ENCODE measurements at places on chromosomes 12 and 14. TPM values are rescaled to one million over a fixed set of nuclear protein-coding genes. Genes with fewer than 3 reads are reported as not detected.

Gene POTEM
- total RNA-seq = 0.17 TPM

Gene KCNA5
- total RNA-seq = 0.27 TPM

Gene CAPZA3
- not detected for total RNA-seq

Gene ACSM4
- total RNA-seq = not detected

Gene CFAP54
- 0.24 TPM for total RNA-seq

Gene RFLNA
- total RNA-seq = not detected

Gene RD3L
- total RNA-seq = not detected

GRCh38 chr12:65546528-65546927, 268.0 kb downstream of the MSRB3 start:
- no peak for DNase-seq

DNA sequence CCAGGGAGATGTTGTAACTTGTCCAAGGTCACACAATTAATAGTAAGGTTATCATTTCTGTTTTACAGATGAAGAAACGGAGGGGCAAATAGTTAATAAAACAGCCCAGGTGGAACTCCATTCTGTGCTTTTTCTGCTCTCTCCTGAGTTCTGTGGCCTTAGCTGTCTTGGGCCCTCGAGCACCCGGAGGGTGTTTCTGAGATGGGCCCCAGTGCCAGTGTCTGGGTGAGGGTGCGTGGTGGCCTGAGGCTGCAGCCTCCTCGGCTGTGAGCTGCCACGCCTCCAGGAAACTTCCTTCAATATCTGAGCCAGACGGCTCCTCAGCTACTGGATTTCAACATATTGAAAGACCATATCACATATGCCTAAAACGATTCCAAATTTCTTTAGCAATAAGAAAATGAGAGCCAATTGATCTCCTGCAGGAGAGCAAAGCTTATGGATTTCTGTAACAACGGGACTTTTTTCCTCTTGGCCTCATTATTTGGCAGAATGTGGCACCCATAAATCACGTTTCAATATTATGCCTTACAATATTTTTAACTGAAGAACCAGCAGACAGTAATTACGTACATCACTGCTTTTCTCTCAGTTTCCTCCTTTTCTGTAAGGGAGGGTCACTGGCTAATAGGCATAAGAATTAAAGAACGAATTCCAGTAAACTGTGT, 74.8 kb upstream of the DICER1 start:
- DNase-seq = no peak

DNA sequence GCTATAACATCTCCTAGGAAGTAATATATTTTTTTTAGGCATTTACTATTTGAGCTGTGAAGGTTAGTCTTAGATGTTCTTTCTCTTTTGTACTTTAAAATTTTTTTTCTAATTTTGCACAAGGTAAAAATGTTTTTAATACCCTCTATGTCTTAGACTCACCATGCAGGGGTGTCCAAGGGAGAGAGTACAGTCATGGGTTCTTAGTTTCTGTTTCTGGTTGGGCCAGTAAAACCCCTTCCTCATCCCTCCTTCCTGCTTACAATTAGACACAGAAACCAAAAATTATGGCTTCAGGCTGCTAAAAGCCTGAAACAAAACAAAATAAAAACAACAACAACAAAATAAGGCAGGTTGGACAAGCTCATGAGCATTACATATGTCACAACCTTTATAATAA, 193.0 kb downstream of the SYT1 start:
- no peak for DNase-seq

DNA sequence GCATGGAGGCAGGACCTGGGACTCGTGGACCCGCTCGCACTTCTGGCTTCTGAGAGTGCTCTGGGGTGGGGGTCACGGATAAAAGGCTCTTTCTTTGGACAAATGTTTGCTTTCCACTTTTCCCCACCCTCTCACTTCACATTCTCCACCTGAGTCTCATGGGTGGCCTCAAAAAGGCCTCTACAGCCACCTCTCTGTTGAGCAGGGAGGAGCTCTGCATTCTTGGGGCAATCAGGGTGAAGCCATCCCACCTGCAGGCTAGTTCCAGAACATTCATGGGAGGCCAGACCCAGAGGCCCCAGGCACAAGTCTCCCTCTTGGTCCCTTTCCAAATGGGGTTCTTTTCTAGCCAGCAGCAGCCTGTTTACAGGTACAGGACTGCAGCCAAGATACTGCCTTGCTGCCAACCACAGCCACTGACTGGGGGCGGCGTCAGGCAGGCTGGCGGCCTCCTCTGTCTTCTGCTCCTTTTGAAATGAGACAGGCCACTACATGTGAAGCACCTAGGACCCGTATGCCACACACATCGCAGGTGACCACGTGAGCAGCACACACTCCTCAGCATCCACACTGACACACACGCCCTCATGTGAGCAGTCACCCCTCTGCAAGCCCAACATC, 18.2 kb upstream of the CEBPE start:
- no peak for DNase-seq

GRCh38 chr12:45219621-45220020, 3.7 kb downstream of the ANO6 start:
- no peak for DNase-seq

- DNase-seq = no peak
Observed at GRCh38 chr14:88695870-88696269, 96.9 kb downstream of the EML5 start.

- no peak for DNase-seq
Observed at GRCh38 chr12:28866715-28867503, 282.2 kb upstream of the FAR2 start.

- DNase-seq = no peak
Observed at GRCh38 chr12:59827767-59828166, 231.9 kb downstream of the SLC16A7 start.

DNA sequence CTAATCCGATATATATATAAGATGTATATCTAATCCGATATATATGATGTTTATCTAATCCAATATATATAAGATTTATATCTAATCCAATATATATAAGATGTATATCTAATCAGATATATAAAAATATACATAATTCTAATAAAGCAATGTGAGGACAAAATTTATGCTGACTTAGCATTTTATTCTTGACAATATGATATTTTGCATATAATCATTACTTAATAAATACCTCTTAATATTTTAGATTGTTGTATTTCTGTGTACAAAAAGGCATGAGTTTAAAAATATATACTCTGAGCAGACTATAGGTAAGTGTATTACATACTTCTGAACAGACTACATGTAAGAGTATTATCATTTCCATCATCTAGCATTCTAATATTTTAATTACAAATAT, 18.9 kb downstream of the GLIPR1L2 start:
- DNase-seq = no peak

GRCh38 chr12:26461776-26462175, 266.4 kb downstream of the SSPN start:
- DNase-seq = no peak

DNA sequence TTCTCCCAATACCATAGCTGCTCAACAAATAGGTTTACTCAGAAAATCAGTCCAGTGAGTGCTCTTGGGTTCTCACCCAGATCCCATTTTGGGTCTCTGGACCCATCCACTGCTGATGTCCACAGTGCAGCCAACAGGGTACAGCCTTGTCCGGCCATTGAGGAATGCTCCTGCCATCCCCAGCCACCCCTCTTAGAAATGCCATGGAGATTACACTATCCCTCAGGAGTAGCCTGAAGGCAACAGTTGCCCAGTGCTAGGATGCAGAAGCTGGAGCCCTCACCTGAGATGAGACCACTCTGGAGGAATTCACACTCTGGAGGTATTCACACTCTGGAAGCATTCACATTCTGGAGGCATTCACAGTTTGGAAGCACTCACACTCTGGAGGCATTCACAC, 958.8 kb upstream of the TMEM132C start:
- no peak for DNase-seq

- no peak for DNase-seq
Observed at GRCh38 chr12:30823156-30823699, 68.5 kb upstream of the CAPRIN2 start.
